ENCODE measurements at places on chromosomes 13 and 19. TPM values are rescaled to one million over a fixed set of nuclear protein-coding genes. Genes with fewer than 3 reads are reported as not detected.
A peak's percentile ranks its signal among the peaks of the same experiment; 100 is the strongest.

PROSER3 gene
- total RNA-seq: 20.3 TPM

F2RL3 gene
- not detected for total RNA-seq

- no peak for DNase-seq
These were observed 113.0 kb downstream of the TEX26 start for GRCh38 chr13:31045286-31046081.

GRCh38 chr13:20669162-20669561 is 34.3 kb upstream of the IL17D start:
- DNase-seq: no peak

- DNase-seq: no peak
These were observed 4.8 kb downstream of the KLK7 start for GRCh38 chr19:50978772-50979390.

DNA sequence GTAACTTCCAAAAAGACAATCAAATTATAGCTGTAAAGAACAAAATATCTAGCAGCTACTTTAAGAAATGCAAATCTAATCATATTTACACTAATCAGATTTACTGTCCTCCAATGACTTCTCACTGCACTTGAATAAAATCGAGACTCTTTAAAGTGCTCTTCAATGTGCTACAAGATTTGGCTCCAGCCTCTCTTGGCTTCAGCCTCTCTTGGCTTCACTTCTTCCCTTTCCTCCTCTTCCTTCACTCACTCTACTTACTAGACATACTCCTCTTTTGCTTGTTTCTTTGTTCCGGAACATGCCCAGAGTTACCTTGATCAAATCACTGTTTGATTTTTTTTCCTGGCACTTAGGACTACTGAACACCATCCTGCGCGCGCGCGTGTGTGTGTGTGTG is 495.4 kb downstream of the LMO7 start:
- no peak for DNase-seq

- no peak for DNase-seq
These were observed 88.6 kb downstream of the DPF1 start for GRCh38 chr19:38135150-38135998.

DNA sequence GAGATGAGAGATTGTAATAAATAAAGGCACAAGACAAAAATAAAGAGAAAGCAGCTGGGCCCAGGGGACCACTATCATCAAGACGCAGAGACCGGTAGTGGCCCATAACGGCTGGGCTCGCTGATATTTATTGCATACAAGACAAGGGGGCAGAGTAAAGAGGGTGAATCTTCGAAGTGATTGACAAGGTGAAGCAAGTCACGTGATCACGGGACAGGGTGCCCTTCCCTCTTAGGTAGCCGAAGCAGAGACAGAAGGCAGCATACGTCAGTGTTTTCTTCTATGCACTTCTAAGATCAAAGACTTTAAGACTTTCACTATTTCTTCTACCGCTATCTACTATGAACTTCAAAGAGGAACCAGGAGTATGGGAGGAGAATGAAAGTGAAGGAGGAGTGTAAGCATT is 4.6 kb upstream of the PRKCG start:
- DNase-seq: no peak

DNA sequence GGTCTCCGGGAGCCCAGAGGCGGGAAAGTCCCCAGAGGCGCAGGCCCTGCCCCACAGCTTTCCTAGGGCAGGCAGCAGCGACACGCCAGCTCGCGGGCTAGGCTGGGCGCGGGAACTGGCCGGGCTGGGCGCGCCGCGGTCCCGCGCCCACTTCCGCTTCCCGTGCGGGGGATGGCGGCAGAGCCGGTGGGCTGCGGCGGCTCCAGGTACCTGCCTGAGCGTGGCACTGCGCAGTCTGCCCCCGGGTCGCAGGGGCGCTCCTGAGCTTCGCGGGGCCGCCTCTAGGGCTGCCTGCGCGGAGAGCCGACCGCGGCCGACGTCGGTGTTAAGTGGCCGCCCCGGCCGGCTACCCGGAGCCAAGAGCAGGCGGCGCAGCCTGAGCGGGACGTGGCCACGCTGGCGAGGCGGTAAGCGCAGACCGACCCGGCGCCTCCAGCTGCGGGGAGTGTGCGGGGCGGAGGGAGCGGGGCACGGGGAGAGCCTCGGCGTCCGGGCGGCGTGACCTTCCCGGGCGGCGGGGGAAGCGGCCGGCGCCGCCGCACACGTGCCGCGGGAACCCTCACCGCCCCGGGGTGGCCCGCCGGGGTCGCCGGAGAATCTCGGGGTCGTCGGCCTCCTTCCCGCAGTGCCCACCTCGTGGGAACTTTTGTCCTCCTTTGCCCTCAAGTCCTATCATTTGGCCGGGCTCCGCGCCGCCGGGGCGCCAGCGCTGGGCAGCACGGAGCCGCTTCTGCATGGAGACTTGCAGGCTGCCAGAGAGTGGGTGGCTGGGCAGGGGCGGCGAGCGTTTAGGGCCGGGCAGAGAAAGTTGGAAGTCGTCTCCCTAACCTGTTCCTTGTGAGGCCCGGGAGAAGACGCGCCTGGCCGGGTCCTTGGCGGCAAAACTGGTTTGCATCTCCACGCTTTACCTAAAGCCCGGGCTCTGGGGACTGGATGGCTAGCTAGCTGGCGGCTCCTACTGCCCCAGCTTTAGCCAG is 31.4 kb upstream of the MPHOSPH8 start:
- DNase-seq: no peak

DNA sequence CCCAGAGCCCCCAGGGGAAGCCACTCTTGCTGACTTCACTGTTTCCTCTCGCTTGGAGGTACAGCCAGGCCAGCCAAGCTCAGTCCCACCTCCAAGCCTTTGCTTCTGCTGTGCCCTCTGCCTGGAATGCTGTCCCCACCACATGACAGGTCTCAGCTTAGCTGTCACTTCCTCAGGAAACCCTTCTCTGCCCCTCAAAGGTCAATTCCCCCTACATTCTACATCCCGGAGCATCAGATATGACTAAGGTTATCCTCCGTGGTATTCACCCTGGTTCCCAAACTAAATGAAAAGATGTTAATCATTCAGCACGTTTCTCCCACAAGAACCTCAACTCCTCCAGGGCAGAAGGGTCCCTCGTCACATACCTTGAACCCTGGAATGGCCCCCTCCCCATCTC is 53.5 kb downstream of the PTPRS start:
- DNase-seq: no peak

DNA sequence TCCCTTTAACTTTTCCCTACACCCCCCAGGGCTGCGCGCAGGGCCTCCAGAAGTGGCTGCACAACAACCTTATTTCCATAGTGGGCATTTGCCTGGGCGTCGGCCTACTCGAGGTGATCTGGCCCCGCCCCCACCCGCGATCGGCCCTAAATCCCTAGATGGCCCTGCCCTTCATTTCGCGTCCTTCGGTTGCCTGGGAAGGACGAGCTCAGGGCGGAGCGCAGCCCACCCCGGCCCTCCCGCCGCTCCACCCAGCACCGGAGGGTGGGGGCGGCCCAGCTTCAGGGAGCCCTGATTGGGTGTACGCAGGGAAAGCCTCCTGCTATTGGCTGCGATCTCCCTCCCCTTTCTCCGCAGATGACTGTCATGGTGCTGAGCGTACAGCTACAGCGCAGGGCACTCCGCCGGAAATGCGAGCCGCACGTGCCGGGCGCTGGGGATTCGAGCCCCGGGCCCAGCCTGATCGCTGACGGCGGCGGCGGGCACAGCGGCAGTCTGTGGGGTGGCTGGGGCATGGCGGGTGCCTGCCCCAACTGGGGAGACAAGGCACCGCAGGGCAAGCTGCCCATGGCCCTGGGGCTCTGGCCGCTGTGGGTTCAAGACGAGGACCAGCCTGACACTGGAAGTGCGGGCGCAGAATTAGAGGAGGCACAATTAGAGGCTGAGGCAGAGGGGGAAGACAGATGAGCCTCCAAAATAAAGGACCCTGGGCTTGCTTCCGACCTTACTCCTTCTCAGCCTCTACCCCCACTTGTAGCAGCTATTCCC is 4.3 kb downstream of the CD37 start:
- DNase-seq: peak; percentile 84

- DNase-seq: no peak
These were observed 30.6 kb upstream of the ISYNA1 start for GRCh38 chr19:18468517-18468916.

GRCh38 chr19:18233224-18233825 is 7.1 kb upstream of the PDE4C start:
- no peak for DNase-seq

DNA sequence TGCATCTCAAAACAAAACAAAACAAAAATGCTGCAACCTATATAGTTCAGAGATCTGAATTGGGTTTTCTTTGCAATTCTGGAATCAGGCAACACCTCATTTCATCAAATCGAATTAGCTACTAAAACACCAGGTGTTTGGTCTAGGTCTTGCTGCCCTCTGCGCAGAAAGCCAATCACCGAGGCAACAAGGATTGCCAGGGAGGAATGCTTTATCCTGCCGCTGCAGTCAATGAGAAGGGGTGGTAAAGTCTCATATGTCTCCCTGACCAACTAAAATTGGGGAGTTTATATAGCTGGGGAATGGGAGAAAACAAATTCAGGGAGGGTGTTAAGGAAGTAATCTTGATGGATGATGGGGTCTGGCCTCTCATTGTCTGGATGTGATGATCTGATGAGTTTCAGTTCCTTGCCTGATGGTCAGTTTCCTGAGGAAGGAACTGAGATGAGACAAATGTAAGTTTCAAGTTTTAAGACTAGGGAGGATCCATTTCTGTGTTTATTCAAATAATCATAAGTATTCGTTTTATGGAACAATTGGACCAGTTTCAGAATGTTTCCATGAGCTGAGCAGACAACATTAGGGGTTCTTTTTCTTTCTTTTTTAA is 5.0 kb upstream of the YJU2 start:
- DNase-seq: no peak

DNA sequence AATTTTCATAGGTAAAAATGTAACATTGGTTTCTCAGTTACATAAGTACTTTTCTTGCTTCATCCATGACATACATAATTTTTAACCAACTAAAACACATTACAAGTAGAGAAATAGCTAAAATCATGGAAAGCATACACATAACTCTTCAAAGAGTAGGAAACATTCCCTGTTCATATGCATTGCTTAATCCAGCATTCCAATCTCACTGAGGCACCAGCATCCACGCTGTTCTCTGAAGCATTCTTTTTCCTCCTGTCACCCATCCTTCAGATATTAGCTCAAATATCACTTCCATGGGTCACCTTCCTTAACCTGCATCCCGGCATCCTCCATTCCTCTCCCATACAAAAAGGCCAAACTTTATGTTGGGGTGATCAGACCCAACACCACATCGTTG is 79.1 kb downstream of the ZNF254 start:
- no peak for DNase-seq

GRCh38 chr13:107003911-107004310 is 436.0 kb upstream of the ARGLU1 start:
- DNase-seq: no peak

DNA sequence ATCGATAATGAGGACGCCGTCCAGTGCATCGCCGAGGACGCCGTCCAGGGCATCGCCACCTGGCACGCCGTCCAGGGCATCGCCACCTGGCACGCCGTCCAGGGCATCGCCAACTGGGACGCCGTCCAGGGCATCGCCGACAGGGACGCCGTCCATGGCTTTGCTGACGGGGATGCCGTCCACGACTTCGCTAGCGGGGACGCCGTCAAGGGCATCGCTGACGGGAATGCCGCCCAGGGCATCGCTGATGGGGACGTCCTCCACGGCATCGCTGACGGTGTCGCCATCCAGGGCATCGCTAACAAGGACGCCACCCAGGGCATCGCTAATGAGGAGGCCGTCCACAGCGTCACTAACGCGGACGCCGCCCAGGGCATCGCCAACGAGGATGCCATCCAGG is 946.5 kb downstream of the TUBA3C start:
- no peak for DNase-seq

All from chondrocyte (in vitro differentiated cells).